ENCODE measurements at places on chromosomes 2 and 18. TPM values are rescaled to one million over a fixed set of nuclear protein-coding genes. Genes with fewer than 3 reads are reported as not detected.

Gene CIB4
- not detected for total RNA-seq

Gene LIPG
- 2.2 TPM for total RNA-seq

Gene ASIC4
- under 0.01 TPM for total RNA-seq

Gene XDH
- under 0.01 TPM for total RNA-seq

Gene GPR35
- 1.5 TPM for total RNA-seq

Gene CERKL
- not detected for total RNA-seq

Gene DNAJC10
- 118 TPM for total RNA-seq

Gene NEU4
- not detected for total RNA-seq

Gene PSME4
- total RNA-seq: 58.0 TPM

Gene ZNF521
- total RNA-seq: 27.5 TPM

Gene CCDC74B
- total RNA-seq: 5.4 TPM

Gene CRYGC
- total RNA-seq: not detected

Data from osteoblast (primary cell).